PC-9 (cell line): ENCODE measurements at places on chromosomes 5 and 9.

- H3K27ac ChIP-seq: no peak overlapping the region
- no peak overlapping the region for H3K4me3 ChIP-seq
- H3K27me3 ChIP-seq: no peaks in the 10 kb centered on the region
- peak; percentile 3 for DNase-seq
- H3K36me3 ChIP-seq: no peaks in the 10 kb centered on the region
- 0 out of 2 replicates have a peak, but pooled peaks cover 3% of the 10 kb centered on the region for H3K4me1 ChIP-seq
These were observed 1067.8 kb upstream of the EDIL3 start for GRCh38 chr5:85452322-85453025.

DNA sequence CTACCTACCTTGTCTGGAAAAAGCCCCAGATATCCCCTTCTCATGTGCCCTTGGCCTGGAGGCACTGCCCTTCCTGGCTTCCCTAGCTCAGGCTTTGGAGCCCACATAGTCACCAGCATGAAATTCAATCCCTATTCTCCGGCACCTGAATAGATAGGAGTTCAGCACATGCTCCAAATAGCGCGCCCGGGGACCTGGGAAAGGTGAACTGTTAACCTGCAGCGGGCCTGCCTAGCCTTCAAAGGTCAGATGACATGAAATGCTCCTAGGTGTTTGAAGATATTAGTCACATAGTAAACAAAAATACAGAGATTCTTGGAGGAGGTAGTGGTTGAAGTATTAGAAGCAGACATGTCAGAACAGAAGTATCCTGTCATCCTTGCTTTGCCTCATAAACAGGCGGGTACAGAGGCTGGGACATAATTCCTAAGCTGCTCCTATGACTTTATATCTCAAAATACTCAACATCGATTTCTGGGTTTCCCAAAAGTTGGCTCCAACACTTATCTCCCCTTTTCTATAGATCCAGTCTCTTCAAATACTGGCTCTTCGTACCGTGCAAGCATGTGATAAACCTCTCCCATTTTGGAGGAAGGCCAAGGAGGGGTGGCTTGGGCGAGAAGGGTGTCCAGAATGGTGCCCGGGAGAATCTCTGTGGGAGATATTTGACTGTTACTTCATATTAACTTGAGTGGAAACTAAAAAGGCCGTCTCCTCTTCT lies 88.0 kb upstream of the ANKH start:
- peak; percentile 69 for DNase-seq
- H3K27me3 ChIP-seq: peaks cover 4% of the 10 kb centered on the region; the same call in 1 of the 2 replicates
- H3K4me3 ChIP-seq: no peak overlapping the region
- no peaks in the 10 kb centered on the region for H3K36me3 ChIP-seq
- H3K4me1 ChIP-seq: peaks cover 8% of the 10 kb centered on the region; the same call in 1 of the 2 replicates
- no peak overlapping the region for H3K27ac ChIP-seq

GRCh38 chr5:174601946-174602345 lies 122.4 kb upstream of the MSX2 start:
- DNase-seq: no peak
- H3K36me3 ChIP-seq: no peaks in the 10 kb centered on the region
- peaks cover 85% of the 10 kb centered on the region for H3K27me3 ChIP-seq
- no peak overlapping the region for H3K4me3 ChIP-seq

- H3K4me1 ChIP-seq: peaks cover 19% of the 10 kb centered on the region
- H3K27ac ChIP-seq: no peak overlapping the region
- no peak for DNase-seq
- H3K27me3 ChIP-seq: no peaks in the 10 kb centered on the region
- H3K36me3 ChIP-seq: no peaks in the 10 kb centered on the region
- no peak overlapping the region for H3K4me3 ChIP-seq
These were observed 47.3 kb downstream of the MED27 start for GRCh38 chr9:132032238-132032950.

DNA sequence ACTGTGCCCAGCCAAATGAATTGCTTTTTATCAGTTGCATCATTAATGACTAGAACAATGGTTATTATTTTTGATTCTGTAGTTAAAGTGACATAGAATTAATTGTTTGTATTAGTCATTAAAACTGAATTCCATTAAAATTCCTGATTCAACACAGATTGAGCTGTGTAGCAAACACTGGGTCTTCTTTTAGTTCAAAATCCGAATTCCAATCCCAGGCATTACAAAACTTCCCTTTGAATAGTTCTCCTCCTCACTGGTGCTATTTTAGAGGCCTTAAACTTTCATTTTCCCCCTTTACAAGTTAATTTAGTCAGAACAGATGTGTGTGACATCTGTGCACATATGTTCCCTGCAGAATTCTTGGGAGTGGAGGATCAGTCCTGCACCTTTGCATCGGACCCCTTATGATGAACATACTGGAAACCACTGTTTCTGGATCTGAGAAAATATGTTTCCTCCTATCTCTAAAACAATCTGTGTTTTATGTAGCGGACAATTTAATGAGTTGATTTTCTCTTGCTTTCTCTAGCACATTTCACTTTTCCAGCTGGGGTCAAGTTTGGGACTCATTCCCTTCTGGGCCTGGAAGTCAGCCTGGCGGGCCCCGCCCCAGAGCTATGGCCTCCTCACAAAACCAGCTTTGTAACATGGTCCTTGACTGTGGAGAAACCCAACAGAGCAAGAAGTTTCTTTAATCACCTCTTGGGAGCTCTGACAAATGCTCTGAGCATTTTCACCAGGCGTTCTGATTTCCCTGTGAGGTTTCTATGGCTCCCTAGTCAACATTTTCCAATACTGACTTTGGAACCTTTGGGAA lies 87.9 kb upstream of the MAMDC2 start:
- no peaks in the 10 kb centered on the region for H3K4me1 ChIP-seq
- H3K36me3 ChIP-seq: no peaks in the 10 kb centered on the region
- H3K27me3 ChIP-seq: no peaks in the 10 kb centered on the region
- no peak overlapping the region for H3K27ac ChIP-seq
- no peak for DNase-seq

DNA sequence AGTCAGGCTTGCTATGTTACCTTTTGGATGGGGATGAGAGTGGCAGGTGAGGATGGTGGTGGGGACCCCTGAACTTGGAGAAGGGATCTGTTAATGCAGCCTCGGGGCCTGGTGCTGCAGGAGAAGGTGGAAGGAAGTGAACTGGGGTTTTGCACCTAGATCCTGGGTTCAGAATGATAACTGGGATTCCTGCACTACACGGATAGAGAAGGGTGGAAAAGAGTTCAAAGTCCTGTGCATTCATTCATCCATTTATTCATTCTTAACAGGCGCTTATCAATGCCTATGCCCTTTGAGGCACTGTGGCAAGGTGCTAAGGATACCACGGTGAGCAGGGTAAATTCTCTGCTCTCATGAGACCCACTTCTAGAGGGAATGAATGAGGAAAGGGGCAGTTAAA lies 41.7 kb upstream of the TJP2 start:
- no peak overlapping the region for H3K27ac ChIP-seq
- H3K36me3 ChIP-seq: peaks cover 18% of the 10 kb centered on the region
- no peaks in the 10 kb centered on the region for H3K27me3 ChIP-seq
- no peak for DNase-seq
- no peak overlapping the region for H3K4me3 ChIP-seq

DNA sequence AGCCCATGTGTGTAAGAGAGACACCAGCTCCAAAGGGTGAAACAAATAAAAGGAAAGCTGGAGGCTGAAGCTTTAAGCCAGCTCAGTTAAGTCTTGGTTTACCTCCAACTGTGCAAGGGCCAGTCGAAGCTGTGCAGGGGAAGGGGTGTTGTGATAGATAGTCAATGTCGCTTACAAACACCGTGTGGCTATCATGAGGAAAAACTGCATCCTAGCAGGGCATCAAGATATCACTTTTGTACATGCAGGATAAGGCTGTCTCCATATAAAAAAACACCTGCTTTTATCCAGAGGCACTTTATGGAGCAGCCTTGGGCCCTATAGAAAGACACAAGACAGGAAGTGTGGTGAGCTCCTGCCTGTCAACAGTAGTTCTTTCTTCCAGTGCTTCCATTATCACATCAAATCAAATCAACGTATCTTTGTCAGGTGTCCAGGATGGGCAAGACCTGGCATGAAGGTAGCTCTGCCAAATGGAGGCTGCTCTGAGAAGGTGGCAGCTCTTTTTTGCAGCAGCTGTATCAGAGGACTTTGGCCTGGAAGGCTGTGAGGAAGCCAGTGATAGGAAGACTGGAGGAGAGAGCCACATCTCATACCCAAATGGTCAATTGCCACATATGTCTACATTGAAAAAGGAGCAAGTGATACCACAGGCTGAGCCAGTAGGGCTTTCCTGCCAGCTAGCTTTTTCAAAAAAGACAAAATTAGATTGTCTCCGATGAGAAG lies 29.3 kb upstream of the SELENOP start:
- DNase-seq: no peak
- no peaks in the 10 kb centered on the region for H3K4me1 ChIP-seq
- no peaks in the 10 kb centered on the region for H3K36me3 ChIP-seq
- no peak overlapping the region for H3K4me3 ChIP-seq
- no peaks in the 10 kb centered on the region for H3K27me3 ChIP-seq

- no peak overlapping the region for H3K4me3 ChIP-seq
- 0 out of 2 replicates have a peak, but pooled peaks cover 3% of the 10 kb centered on the region for H3K4me1 ChIP-seq
- no peak for DNase-seq
- H3K36me3 ChIP-seq: no peaks in the 10 kb centered on the region
These were observed 6.9 kb downstream of the CCNI2 start for GRCh38 chr5:132754111-132754510.

DNA sequence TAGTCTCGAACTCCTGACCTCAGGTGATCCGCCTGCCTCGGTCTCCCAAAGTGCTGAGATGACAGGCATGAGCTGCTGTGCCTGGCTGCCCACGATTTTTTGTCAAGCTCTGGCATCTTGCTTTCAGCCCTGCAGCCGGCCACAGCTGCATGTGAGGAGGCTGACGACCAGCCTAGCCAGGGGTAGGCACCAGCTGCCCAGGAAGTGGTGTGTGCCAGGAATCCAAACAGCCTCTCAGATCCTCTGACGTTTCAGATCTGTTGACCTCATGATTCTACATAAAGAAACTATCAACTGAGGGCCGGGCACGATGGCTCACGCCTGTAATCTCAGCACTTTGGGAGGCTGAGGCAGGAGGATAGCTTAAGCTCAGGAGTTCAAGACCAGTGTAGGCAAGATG lies 19.0 kb downstream of the DYNC2I2 start:
- no peak for DNase-seq
- no peak overlapping the region for H3K27ac ChIP-seq
- peaks cover 32% of the 10 kb centered on the region for H3K4me1 ChIP-seq
- H3K27me3 ChIP-seq: no peaks in the 10 kb centered on the region

GRCh38 chr5:7659420-7659819 lies 191.5 kb downstream of the CFAP90 start:
- DNase-seq: no peak
- H3K27ac ChIP-seq: no peak overlapping the region
- no peaks in the 10 kb centered on the region for H3K36me3 ChIP-seq

GRCh38 chr9:115200711-115201505 lies 83.0 kb upstream of the TNC start:
- H3K4me1 ChIP-seq: peaks cover 27% of the 10 kb centered on the region
- no peaks in the 10 kb centered on the region for H3K36me3 ChIP-seq
- no peak overlapping the region for H3K4me3 ChIP-seq
- H3K27me3 ChIP-seq: no peaks in the 10 kb centered on the region
- DNase-seq: no peak
- H3K27ac ChIP-seq: no peak overlapping the region

DNA sequence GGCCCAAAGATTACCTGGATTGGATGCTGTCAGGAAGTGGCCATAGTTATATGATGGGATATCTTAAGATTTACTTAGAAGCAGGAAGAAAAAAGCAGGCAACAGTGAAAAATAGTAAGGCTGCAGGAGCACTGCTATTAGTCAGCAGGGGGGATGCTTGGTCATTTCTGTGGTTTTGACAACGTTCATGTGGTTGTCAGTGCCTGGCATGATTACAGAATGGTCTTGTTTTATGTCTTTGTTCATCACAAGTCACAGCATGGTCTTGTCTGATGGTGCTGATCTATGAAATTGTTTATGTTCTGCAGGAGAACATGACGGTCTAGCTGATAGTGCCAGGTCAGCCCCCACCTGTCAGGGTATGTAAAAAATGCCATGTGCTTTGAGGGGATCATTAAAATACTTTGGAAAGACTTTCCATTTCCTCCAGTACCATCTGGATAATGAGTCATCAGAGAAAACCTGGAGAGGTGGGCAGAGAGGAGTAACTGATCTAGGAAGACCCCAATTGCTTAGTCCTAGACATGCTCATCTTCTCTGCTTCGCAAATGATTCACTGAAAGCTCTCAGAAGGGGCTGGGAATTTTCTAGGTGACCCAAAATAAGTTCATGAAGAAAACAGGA lies 48.5 kb downstream of the PLGRKT start:
- no peak overlapping the region for H3K27ac ChIP-seq
- no peaks in the 10 kb centered on the region for H3K36me3 ChIP-seq
- no peak overlapping the region for H3K4me3 ChIP-seq
- no peak for DNase-seq
- no peaks in the 10 kb centered on the region for H3K27me3 ChIP-seq

- no peaks in the 10 kb centered on the region for H3K27me3 ChIP-seq
- H3K4me1 ChIP-seq: no peaks in the 10 kb centered on the region
- no peak overlapping the region for H3K27ac ChIP-seq
These were observed 143.7 kb downstream of the ACER2 start for GRCh38 chr9:19552282-19553105.

- DNase-seq: no peak
- H3K27me3 ChIP-seq: no peaks in the 10 kb centered on the region
- H3K4me3 ChIP-seq: no peak overlapping the region
- H3K4me1 ChIP-seq: no peaks in the 10 kb centered on the region
- H3K27ac ChIP-seq: no peak overlapping the region
- H3K36me3 ChIP-seq: no peaks in the 10 kb centered on the region
These were observed 362.6 kb downstream of the DNAH5 start for GRCh38 chr5:13581914-13582313.

GRCh38 chr5:96377167-96377566 lies 55.9 kb downstream of the PCSK1 start:
- no peaks in the 10 kb centered on the region for H3K4me1 ChIP-seq
- H3K4me3 ChIP-seq: no peak overlapping the region
- H3K27me3 ChIP-seq: no peaks in the 10 kb centered on the region
- no peaks in the 10 kb centered on the region for H3K36me3 ChIP-seq
- no peak for DNase-seq

DNA sequence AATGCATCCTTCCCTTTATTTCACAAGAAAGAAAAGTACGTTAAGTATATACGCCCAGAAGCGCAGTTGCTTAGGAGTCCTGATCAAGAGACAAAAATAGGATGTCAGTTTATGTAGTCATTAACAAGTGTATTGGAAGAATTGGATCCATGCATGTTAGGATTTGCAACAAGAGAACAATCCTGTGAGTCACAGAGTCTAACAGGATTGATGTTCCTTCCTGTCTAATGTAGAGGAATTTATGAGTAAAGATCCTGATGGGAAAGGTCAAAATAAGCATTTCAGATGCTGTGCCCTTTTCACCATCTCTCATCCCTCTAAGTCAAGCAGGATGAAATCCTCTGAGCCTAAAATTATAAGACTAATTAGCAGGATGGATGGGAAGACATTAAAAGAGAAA lies 406.0 kb upstream of the GRIA1 start:
- no peaks in the 10 kb centered on the region for H3K36me3 ChIP-seq
- no peak for DNase-seq
- H3K27me3 ChIP-seq: no peaks in the 10 kb centered on the region
- no peaks in the 10 kb centered on the region for H3K4me1 ChIP-seq
- no peak overlapping the region for H3K27ac ChIP-seq

GRCh38 chr9:92097997-92098482 lies 17.2 kb downstream of the SPTLC1 start:
- peaks cover 24% of the 10 kb centered on the region for H3K4me1 ChIP-seq
- no peak overlapping the region for H3K27ac ChIP-seq
- peaks cover 10% of the 10 kb centered on the region for H3K36me3 ChIP-seq
- H3K27me3 ChIP-seq: no peaks in the 10 kb centered on the region
